ENCODE measurements at places on chromosomes 5 and 9. TPM values are rescaled to one million over a fixed set of nuclear protein-coding genes. Genes with fewer than 3 reads are reported as not detected.

Gene ALDH1A1
- total RNA-seq = 24.0 TPM

Gene OR1J2
- total RNA-seq = not detected

Gene PTGDS
- 2,426 TPM for total RNA-seq

Gene HAPLN1
- 0.12 TPM for total RNA-seq

Gene SGTB
- total RNA-seq = 6.9 TPM

Gene PPP3R2
- not detected for total RNA-seq

DNA sequence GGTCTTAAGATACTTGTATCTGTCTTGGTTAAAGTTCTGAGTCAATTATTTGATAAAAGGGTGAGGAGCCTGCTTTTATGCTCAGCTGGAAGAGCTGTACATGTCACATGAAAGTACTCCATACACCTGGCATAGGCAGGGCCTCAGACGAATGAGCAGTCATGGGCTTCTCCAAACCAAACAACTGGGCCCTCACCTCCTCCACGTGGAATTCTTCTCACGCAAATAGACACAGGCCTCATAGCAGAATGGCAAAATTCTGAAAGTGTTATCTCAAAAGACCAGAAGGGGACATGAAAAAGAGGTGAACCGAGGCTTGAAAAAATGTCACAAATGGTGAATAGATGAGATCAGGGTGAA, 48.6 kb downstream of the FAM240B start:
- DNase-seq = peak; percentile 50

GRCh38 chr5:82346399-82347165, 68.4 kb upstream of the RPS23 start:
- no peak for DNase-seq

- DNase-seq = no peak
These were observed 345.6 kb downstream of the KDM4C start for GRCh38 chr9:7103367-7103766.

GRCh38 chr9:126621061-126621918, 7.6 kb downstream of the LMX1B start:
- DNase-seq = no peak

DNA sequence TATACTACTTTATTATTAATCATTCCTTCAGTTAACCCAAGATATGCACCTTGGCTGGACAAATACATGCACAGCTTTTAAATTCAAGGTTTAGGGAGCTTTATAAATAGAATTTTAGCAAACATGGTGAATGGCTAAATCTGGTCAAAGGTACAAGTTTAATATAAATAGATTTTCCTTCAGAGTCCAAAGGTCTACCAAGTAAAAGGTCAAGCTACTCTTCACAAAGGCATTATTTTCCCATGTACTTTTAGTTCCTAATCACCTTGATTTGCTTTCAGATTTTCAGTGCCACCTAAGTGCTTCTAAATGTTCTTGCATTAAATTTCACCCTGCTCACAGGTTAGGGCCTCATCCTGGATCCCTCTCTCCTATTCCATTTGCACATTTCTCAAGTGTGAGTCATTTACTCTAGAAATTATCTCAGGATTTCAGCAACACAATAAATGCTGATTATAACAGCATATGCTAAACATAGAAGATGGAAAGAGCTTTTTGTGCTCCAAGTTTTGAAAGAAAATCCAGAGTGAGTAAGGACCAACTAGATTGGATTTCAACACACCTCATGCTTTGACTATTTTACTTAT, 459.4 kb upstream of the ITGA1 start:
- DNase-seq = no peak

DNA sequence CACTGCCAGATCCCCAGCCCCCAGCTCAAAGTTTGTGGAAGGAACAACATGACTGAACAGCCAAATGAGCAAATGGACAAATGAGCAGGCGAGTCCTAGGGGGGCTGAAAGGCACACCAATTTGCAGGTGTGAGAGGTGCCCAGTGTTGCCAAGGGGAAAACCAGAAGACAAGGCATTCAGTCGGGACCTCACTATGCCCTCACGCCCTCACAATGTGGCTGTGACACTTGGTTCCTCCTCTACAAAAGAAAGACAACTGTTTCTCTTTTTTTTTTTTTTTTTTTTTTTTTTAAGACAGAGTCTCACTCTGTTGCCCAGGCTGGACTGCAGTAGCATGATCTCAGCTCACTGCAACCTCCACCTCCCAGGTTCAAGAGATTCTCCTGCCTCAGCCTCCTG, 28.0 kb downstream of the TNIP1 start:
- DNase-seq = no peak

- DNase-seq = no peak
These were observed 149.0 kb downstream of the PDE4D start for GRCh38 chr5:59744531-59744992.
